Endothelial cell of umbilical vein (primary cell): ENCODE measurements at places on chromosomes 7 and 10.

GRCh38 chr10:117885206-117885829 lies 161.4 kb downstream of the RAB11FIP2 start:
- DNase-seq: no peak

GRCh38 chr7:4470246-4470645 lies 211.8 kb upstream of the FOXK1 start:
- no peak for DNase-seq

DNA sequence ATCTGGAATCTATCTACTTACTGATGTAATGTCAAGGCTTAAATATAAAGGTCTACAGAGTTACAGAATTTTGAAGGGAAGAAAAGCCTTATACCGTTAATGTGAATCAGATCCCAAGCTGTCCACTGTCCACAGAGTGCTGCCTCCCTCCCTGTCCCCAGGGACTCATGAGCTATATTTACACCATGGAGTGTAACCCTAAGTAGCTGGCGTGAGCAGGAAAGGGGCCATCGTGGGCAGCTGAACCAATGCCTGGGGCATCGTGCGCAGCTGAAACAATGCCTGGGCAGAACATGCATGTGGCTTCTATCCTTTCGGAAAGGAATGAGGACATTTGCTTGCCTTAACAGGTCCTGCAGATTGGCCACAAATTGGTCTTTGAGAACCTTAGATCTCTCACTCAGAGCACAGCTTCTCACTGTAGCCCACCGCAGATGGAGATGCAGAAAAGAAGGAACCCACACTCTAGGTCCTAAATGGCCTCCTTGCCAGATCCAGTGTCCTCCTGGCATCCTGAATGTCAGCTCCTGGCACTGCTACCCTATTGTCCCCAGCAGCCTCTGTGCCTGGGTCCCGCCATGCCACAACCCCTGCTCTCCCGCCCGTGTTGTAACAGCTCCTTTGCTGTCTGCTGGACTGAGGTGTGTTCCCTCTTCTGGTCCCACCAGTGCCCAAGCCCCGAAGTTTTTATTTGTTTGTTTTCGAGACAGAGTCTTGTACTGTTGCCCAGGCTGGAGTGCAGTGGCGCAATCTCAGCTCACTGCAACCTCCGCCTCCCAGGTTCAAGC lies 30.3 kb downstream of the CCDC3 start:
- no peak for DNase-seq

GRCh38 chr7:105675934-105676371 lies 94.7 kb upstream of the EFCAB10 start:
- no peak for DNase-seq

- no peak for DNase-seq
These were observed 177.2 kb upstream of the RHEB start for GRCh38 chr7:151696721-151697514.

DNA sequence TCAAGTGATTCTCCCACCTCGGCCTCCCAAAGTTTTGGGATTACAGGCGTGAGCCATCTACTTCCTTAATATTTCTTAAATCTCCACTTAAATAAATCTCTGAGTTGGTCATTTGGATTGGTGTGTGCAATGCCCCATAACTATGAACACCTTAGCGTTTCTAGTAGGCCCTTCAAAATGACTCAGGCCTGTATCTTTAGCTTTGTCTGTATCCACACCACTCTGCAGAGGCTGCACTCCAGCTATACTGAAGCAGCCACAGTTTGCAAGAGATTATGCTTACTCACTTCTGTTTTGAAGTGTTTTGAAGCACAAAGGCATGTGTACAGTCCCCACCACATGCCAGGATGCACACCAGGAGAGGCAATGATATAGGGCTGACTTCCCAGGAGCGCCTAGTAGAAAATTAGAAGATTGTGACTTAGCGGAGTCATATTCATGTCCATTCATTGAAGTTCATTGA lies 2.4 kb upstream of the ST7 start:
- no peak for DNase-seq

DNA sequence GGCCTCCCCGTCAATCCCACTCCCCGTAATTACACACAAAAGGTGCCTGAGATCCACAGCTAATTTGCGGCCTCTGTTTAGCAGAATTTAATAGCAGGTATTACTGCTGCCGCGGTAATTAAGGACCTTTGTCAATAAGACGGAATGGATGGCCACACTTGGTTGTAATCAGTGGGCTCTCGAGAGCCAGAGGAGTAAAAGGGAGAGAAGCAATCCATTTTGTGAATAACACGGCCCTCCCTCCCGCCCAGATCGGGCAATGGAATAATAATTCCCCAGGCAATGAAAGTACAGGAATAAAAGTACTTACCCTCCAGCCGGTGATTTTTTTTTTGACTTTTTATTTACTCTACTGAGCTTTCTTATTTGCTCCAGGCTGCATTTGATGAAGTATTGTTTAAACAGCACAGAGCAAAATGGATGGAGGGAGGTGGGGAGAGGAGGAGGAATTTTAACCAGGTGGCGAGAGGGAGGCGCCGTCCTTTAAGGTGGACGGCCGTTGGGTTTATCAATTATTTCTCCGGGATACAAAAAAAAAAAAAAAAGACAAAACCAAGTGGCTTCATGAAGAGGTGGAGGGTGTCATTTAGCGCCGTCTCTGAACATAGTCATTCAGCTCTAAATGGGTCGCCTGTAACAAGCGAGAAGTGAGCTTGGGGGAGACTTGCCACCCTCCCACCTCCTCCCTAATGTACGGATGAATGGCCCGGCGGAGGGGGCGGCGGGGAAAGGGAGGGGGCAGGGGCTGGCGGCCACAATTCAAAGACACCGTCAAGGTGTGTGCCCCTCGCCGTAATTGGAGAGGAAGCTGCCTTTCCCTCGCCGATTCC lies 120.3 kb downstream of the BUB3 start:
- DNase-seq: no peak

DNA sequence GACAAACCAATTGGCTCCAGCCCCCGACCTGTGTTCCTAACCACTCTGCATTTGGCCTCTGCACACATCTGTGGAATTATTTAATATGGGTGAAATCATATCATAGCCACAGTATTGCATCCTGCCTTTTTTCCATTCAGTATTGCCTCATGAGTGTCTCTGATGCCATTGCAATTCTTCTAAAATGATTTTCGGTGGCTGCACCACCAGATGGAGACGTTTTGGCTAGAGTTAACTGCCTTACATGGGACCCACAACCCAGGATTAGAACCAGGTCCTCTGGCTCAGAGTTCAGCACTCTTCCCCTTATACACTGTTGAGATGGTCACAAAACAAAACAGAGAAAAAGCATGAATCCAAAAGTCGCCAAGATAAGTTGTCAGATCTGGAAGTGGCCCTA lies 180.8 kb downstream of the EMX2 start:
- DNase-seq: no peak

- no peak for DNase-seq
These were observed 51.1 kb upstream of the PPP1R3C start for GRCh38 chr10:91683975-91684374.

GRCh38 chr10:113381981-113382509 lies 170.8 kb upstream of the HABP2 start:
- DNase-seq: peak; percentile 86

DNA sequence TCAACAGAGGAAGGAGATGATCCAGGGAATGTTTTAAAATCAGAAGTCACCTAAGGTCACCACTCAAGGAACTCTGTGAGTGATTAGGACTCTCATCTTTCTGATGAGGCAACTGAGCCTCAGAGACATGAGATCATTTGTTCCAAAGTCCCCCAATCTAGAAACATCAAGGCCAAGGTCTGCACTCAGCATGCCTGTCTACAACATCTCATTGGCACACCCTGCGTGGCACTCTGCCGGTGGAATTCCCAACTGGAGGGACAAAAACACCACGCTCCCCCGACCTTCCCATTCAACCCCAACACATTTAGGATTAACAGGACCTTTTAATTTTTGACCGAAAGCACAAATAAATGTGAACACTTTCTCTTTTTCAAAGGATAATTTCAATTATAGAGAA lies 31.4 kb downstream of the CPXM2 start:
- no peak for DNase-seq

DNA sequence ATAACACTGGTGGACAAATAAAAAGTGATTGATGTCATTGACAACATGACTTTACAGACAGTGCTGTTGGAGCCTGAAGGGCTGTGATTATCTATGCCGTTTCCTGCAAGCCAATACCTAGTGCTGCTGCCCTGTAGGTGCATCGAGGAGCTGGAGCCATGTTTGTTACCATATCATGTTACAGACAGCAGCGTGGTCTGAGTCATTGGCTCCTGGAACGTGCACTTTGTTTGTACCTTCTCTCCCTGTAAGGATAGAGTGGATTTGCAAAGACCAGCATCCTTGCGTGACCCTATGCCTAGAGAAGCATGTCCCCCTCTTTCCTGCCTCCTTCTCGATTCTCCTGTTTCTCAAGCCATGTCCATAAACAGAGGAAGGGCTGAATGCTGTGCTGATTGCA lies 597.2 kb downstream of the TYW1 start:
- no peak for DNase-seq

DNA sequence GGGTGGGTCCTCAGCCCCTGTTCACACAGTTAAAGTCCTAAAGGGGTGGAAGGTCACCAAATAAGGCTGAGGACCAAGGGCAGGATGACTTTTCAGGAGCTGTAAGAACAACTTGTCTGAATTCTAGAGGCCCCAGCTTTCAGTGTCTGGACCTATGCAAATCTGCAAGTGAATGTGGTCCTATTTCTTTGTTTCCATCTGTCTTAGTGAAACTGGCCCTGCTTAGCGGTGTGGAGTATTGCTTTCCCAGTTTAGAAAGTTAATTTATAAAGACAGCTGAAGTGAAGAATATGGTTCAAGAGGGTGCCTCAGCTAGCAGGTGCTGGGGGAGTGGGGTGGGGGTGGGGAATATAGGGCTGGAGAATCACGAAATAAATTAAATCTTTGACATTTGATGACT lies 40.1 kb downstream of the HHEX start:
- DNase-seq: no peak

- DNase-seq: no peak
These were observed 379.7 kb downstream of the PHTF2 start for GRCh38 chr7:78178319-78178718.

DNA sequence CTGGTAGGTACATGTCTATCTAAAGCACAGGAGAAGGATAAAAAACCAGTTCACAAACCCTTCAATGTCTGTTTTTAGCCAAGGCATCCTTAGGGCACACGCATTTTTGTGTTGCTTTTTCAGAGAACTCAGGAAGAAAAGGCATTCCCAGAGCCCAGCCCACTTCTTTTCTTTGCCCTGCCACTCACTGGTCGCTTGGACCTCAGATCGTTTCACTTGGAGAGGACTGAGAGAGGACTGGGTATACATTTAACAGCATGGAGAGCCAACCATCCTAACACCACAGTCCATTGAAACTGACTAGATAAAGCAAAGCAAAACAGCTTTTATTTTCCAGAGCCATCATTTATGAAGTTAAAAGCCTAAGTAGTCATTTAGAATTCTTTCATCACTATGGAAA lies 194.2 kb downstream of the CAMK1D start:
- no peak for DNase-seq

DNA sequence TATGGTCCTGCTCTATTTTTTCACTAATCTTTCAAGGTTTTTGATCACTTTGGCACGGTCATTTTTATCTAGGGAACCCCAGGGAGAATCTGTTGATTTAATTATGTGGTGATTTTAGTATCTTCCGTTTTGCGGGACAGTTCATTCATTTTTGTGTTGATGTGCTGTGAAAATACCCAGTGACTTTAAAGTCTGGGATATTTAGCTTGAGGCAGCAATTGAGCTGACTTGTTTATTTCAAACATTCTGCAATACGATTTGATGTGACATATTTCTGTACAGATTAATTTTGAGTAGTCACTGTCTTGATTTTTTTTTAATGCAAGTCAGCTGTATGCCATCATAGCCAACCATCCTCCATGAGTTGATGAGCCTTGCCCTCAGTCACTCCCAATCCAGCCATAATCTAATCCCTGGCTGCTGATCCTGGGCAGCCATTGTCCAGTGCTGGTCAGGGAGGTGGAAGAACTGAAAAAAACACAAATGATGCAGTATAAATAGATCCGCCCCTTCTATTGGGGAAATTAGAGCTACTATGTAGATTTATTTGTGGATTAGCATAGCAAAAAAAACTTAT lies 183.4 kb downstream of the CCSER2 start:
- DNase-seq: peak; percentile 14

DNA sequence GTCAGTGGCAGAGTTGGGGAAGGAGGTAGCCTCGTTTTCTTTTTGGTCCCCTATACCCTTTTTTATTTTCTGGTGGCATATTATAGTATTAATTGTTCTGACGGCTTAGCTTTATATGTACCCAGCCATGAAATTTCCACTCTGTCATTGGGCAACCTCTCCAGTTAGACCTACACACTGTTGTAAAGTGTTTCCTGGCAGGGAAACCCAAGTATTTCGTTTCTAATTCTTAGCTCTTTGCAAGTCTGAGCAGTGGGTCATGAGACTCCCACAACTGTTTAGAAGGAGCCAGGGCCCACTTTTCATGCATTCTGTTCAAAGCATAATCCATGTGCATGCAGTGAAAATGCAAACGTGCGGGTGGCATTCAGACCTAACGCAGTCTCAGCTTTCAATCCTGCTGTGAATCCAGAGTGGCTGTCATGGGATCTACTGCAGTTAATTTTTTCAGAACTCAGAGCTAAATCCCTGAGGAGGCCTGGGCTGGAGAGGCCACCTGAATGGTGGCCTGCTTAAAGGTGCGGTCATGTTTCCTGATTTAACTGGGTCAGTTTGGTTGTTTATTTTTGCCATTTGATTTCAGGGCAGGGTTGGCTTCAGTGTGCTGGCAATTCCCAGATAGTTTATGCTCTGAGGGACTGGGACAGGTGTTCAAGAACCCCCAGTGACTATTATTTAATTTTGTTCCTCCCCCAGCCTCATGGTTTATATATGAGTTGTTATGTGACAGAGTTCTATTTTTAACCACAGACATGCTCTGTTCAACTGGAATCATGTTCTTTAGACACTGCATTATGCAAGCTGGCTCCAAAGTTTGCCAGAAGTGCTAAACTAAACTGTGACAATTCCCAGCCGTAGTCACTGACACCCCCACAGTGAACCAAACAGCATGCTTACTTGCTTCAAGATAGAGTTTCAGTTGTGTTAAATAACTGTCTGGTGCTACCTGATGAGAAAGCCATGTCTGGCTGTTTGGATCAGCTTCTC lies 27.4 kb upstream of the SYPL1 start:
- no peak for DNase-seq
